GM18507 (cell line): ENCODE measurements at places on chromosomes 7 and 10.

- no peak for DNase-seq
Observed at GRCh38 chr7:2063563-2064260, 169.0 kb downstream of the MAD1L1 start.

- no peak for DNase-seq
Observed at GRCh38 chr10:73894245-73894971, 16.5 kb upstream of the PLAU start.

- no peak for DNase-seq
Observed at GRCh38 chr10:44233561-44234482, 151.1 kb downstream of the CXCL12 start.

- no peak for DNase-seq
Observed at GRCh38 chr7:55127135-55127551, 108.3 kb downstream of the EGFR start.

DNA sequence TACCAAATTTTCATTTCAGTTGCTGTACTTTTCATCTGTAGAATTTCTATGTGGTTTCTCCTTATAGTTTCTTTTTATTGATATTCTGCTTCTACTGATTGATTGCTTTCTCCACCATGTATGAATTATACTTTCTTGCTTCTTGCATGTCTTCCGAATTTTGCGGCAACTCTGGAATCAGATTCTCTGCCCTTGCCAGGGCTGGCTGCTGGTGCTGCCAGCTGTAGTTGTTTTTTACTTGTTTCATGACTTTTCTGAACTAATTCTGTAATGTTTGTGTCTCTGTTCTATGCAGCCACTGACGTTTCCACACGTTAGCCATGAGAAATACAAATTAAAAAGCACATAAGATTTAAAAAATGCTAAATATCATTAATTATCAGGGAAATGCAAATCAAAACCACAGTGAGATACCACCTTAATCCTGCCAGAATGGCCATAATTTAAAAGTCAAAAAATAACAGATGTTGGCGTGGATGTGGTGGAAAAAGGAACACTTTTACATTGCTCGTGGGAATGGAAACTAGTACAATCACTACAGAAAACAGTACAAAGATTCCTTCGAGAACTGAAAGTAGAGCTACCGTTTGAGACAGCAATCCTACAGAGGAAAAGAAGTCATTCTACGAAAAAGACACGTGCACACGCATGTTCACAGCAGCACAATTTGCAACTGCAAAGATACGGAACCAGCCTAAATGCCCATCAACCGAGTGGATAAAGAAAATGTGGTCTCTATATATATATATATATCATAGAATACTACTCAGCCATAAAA lies 51.5 kb downstream of the MAD1L1 start:
- no peak for DNase-seq

GRCh38 chr10:100528123-100528886 lies 1.4 kb downstream of the NDUFB8 start:
- DNase-seq: no peak

- DNase-seq: no peak
Observed at GRCh38 chr10:59892697-59893096, 13.7 kb downstream of the CCDC6 start.

- no peak for DNase-seq
Observed at GRCh38 chr10:126065751-126066377, 169.5 kb downstream of the FANK1 start.

DNA sequence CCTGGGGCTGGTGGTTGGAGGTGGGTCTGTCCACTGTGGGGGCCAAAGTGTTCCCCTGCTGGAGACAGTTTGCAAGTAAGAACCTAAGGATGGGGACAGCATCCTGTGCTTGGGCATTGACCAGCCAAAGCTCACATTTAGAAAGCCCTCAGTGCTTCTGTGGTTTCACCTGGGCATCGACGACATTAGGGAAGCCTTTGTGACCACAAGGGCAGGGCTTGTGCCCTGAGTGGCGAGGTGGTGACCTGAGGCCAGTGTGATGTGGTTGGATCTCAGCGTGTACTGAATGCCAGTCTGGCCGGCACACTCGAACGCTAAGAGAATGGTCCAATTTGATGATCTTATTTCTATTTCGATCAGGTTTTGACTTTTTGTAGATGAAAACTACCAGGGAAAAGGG lies 32.1 kb upstream of the SH2B2 start:
- no peak for DNase-seq

- DNase-seq: no peak
Observed at GRCh38 chr7:130988443-130988842, 254.4 kb upstream of the KLF14 start.

GRCh38 chr10:69495666-69496065 lies 44.4 kb downstream of the TSPAN15 start:
- DNase-seq: no peak

- no peak for DNase-seq
Observed at GRCh38 chr10:108362296-108362695, 1197.8 kb upstream of the SORCS1 start.

- no peak for DNase-seq
Observed at GRCh38 chr7:94643771-94644545, 12.0 kb downstream of the SGCE start.

- peak; percentile 74 for DNase-seq
Observed at GRCh38 chr10:119416855-119417254, 125.7 kb downstream of the RGS10 start.

DNA sequence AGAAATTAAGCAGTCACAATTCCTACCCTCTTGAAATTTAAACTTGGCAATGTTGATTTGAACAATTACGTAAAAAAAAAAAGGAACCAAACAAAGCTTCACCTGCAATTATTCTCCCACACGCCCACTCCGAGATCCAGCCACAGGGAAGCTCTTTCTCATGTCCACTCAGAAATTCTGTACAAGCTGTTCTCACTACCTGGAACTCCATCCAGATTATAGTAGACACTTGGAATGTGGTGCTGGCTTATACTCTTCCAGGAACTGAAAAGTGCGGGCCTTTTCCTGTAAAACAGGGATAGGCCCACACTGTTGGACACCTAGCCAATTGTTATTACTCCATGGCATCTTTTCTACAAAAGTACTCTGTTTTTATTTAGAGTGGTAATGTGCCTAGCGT lies 20.3 kb upstream of the TOMM7 start:
- DNase-seq: no peak

DNA sequence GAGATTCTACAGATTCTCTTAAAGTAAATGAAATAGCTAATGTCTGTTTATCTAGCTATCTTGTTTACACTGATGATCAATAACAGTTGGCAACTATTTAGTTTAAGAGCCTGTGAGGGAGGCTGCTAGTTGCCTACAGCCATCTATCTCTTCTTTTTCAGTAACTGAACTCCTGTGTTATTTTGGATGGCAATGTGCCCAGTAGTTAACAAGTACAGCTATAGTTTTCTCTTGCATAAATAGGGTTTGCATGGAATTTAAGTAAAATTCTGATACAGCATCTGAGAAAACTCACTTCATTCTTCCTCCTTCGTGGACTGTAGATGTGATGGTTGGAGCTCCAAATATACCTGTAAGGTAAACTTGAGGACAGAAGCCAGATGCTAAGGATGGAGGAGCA lies 219.5 kb upstream of the POT1 start:
- DNase-seq: no peak

DNA sequence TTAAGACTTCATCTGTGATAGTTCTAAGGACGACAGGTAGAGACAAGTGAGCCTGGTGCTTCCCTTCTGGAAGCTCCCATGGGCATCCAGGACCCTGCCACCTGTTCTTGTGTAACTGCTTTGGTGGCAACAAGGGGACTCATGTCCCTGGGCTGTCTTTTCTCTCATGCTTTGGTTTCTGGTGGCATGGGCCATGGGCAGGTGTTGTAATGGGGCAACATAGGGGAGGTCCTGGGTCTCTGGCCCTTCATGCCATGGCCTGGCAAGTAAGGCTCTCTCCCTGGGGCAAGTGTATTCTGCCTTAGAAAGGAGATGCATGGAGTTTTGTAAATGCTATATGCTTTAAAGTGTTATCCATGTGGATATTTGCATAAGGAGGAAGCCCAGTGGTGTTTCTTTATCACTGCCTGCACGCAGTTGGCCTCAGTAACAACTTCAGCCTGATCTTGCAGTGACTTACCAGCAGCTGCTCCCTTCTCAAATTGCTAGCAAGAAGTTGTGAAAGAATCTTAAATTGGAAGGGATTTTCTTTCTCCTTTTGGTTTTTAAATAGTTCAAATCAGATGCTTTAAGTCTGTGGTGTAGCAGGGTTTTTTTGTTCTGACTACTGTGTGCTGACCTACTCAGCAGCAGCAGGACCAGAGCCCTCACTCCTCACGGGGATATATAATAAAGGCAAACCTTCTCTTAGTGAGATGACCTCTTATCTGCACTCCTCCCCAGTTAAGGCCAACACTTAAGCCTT lies 39.9 kb downstream of the OGDH start:
- no peak for DNase-seq

DNA sequence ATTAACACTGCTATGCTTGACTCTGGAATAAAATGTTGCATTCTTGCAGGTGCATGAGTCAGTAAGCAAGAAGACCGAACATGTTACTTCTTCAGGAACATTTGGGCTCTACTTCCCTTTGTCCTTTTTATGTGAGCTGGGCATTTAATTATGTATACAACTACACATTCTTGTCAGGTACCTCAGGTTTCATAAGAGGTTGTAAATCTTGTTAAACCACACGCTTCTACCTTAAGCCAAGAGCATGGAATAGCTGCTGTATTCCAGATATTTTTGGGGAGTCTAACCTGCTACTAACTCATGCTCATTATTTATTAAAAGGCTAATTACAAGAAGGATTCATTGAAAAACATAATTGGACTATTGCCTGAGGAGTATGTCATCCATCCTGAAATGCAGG lies 414.2 kb upstream of the KLF6 start:
- DNase-seq: no peak

DNA sequence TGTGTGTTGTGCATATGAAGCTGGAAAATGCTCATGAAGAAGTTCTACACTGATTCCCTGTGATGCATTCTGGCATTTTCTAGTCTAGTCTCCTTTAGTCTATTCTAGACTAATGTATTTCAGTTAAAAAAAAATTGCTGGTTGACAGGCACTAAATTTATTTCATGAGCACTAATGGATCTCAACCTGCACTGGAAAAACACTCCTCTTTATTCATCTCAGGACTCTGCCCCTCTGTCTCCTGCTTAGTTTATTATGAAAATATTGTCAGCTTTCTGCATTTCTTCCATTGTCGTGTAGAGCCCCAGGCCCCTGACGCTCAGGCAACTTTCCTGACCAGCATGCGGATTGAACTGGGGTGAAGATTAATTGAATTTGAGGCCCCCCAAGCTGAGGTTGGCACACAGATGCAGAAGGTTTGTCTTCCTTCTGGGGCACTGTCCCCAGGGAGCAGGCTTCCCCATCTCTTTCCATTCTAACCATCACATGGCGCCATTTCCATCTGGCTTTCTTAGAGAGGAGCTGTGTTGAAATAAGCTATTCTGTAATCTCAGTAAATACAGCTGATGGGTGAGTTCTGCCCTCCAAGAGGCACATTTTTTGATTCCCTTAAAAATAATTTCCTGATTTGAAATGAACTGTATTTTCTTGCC lies 128.7 kb downstream of the INSYN2A start:
- no peak for DNase-seq

- no peak for DNase-seq
Observed at GRCh38 chr7:120780938-120781337, 77.0 kb downstream of the TSPAN12 start.

GRCh38 chr10:119265691-119266090 lies 58.3 kb downstream of the GRK5 start:
- DNase-seq: no peak

- DNase-seq: no peak
Observed at GRCh38 chr10:132370426-132371340, 26.3 kb upstream of the PWWP2B start.

- no peak for DNase-seq
Observed at GRCh38 chr7:45216181-45216580, 58.6 kb downstream of the RAMP3 start.

GRCh38 chr10:88254091-88254490 lies 329.0 kb downstream of the RNLS start:
- DNase-seq: no peak

- DNase-seq: no peak
Observed at GRCh38 chr10:91528080-91528479, 104.8 kb downstream of the PPP1R3C start.

GRCh38 chr10:110992006-110992800 lies 72.8 kb downstream of the SHOC2 start:
- DNase-seq: no peak

DNA sequence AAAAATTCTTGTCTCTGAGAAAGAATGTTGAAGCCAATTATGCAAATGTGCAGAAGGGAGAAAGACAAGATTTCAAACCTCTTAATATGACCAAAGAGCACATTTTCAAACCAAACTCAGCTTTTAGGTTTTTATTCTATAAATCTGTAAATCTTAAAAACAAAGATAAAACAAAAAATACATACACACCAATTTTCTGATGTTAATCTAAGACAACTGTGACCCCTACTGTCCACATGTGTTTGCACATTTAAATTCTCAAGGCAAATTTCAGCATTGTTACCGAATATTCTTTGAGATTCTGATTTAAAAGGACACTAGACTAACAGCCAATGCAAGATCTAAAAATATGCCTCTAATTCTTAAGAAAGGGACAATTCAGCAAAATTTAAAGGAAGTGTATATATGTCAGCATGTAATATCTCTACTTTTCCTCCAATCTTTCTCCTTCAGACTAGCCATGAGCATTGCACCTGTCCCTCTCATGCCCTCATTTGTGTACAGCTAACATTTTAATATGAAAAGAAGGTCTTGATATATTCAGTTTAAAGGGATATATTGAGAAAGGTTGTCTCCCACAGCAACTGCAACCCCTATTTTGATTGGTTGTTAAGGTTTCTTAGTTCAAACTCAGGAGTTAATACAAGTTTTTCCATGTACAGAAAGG lies 417.9 kb downstream of the IPMK start:
- no peak for DNase-seq

DNA sequence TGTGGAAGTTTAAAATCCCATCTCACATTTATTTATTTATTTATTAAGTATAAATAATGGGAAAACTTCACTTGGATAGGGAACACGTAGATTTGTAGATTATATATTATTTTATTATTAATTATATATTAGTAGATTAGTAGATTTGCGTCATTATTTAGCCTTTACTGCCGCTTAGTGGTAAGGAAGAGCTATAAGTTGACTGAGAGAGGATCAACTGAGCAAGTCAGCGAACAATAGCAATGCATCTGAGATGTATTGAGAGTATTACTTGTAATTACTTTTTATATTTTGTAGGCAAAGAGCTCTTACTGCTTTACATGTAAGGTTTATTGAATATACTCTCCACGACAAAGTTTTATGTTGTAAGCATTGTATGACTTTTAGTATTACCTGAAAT lies 244.5 kb upstream of the ANKRD30A start:
- no peak for DNase-seq

GRCh38 chr7:3439333-3440030 lies 138.4 kb downstream of the SDK1 start:
- no peak for DNase-seq
